Fibroblast of mammary gland (primary cell): ENCODE measurements at places on chromosomes 6 and 20.

- no peak for DNase-seq
These were observed 141.3 kb upstream of the MYLIP start for GRCh38 chr6:15987569-15987968.

- no peak for DNase-seq
These were observed 238.8 kb upstream of the ECI2 start for GRCh38 chr6:4374216-4374615.

DNA sequence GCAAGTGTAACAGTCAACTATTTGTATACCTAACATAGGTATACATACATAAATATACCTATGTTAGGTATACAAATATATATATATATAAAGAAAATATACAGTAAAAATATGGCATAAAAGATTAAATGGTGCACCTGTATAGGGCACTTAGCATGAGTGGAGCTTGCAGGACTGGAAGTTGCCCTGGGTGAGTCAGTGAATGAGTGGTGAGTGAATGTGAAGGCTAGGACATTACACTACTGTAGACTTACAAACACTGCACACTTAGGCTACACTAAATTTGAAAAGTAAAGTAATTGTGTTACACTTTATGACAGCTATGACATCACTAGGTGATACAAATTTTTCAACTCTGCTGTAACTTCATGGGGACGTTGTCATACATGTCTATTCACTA lies 65.6 kb downstream of the CDC5L start:
- peak; percentile 36 for DNase-seq

DNA sequence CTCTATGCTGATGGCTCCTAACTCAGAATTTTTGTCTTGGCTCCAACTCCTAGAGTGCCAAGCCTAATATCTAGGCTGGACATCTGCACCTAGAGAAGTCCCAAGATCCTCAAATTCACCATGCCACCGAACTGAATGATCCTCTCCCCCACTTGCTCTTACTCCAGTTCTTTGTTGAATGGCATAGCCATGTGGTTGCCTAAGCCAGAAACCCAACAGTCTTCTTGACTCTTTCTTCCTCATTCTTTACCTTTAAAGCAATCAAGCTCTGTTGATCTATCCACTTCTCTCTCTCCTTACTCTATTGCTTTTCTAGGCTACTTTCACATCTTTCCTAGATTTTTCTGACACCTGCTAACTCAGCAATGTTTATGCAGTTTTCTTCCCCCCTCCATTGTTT lies 126.5 kb upstream of the FOXO3 start:
- no peak for DNase-seq

- DNase-seq: no peak
These were observed 98.1 kb upstream of the VSTM2L start for GRCh38 chr20:37804584-37805566.

DNA sequence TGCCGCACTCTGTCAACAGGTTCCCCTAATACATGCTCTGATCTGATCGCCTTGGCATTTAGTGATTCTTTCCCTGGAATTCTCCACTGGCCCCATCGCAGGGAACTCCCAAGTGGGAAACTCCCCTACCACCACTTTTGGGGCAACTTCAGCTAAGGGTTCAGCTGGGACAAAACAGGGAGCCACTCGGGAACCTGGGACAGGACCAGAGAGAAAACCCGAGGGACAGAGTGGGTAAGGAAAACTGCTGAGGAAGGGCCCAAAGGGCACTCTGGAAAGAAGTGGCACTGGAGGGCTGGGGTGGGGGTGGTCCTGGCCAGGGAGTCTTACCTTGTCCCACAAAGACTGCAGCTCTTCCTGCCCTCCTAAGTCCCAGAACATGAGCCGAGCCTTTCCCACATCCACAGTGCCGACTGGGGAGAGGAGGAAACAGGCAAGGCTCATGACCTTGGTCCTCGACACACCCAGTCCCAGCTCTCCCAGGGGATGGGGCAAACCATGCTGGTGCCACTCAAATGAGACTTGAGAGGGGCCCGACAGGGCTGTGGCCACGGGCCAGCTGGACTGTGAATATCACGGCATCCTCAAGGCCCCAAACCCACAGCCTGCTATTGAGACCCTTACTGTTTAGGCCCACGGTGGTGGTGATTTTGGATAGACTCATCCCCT lies 1.6 kb downstream of the ARFRP1 start:
- no peak for DNase-seq

DNA sequence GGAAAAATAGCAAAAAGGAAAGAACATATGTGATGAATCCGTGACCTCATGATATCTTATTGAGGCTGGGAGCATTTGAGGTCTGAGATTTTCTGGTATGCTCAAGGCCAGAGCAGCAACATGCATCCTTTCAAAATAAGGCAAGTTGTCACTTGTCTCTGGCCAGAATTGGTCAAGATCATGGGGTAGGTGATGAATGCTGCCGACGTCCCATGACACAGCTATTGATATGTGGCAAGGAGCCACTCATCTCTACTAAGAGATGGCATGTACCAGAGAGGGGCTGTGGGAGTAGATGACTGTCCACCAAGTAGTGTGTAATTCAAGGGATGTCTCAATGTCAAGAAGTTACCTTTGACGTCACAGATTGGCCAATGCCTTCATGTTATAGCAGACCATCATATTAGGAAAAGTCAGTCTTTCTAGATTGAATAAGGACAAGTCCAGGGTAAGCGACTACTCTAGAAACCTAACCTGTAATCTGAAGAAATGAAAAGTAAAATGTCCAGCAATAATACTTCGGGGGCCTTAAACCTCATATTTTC lies 527.4 kb downstream of the BMP2 start:
- DNase-seq: no peak

- no peak for DNase-seq
These were observed 9.5 kb downstream of the FAM209B start for GRCh38 chr20:56542489-56543030.

DNA sequence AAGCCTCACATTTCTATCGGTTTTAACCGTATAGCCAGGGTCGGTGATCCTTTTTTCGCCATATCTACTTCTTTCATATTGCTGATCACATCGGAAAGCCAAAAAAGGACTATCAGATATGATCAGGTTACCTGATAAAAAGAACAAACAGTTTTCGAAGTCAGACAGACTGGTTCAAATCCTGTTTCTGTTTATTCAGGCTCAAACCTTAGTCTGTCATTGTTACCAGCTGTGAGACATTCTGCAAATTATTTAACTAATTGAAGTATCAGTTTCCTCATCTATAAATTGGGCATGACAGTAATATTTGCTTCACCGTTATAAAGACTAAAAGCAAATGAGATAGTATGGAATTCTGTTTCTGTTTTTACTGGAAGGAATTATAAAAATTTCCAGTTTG lies 111.3 kb downstream of the TSHZ2 start:
- no peak for DNase-seq

DNA sequence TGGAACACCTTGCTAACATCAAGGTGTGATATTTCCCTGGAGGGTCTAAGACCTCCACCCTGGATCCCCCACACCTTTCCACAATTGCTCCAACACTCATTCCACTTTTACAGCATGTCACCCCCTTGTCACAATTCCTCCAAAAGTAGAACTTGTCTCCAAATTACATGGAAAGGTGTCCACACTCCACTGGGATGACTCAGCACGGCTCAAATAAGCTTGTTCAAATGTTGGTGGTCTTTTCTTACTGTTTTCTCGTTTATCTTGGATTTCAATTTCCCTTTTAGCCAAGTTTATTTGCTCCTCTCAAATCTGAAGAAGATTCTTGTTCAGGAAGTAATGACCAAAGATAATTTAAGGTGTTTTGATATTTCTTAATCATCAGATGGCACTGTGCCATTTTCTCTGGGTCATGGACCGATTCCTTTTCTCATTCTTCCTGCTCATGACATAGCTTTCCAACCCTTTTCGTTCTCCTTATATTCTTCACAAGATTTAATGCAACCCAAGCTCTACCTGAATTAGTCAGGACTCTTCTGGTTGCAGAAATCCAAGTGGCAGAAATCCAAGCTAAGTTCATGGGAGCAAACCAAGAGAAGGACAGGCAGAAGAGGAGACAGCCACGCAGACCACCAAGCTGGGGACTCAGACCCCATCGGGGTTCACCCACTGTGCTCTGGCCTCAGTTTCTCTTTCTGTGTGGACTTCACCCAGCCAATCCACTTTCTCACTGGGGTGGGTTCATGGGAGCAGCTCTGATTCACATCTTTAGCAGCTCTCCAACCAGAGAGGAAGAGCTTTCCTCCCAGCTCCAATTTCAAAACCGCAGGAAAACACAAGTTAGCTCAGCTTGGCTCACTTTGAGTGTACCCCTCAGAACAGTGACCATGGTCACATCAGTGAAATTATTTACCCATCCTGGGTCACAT lies 110.5 kb upstream of the CDYL start:
- DNase-seq: peak; percentile 40

GRCh38 chr6:166342349-166343149 lies at the start of gene SFT2D1:
SFT2D1 (minus strand) TSS chr6:166342545; CDS start chr6:166342481, 64 bp downstream.
- DNase-seq: peak; percentile 66

GRCh38 chr6:83735461-83735860 lies 26.6 kb upstream of the SNAP91 start:
- DNase-seq: no peak

DNA sequence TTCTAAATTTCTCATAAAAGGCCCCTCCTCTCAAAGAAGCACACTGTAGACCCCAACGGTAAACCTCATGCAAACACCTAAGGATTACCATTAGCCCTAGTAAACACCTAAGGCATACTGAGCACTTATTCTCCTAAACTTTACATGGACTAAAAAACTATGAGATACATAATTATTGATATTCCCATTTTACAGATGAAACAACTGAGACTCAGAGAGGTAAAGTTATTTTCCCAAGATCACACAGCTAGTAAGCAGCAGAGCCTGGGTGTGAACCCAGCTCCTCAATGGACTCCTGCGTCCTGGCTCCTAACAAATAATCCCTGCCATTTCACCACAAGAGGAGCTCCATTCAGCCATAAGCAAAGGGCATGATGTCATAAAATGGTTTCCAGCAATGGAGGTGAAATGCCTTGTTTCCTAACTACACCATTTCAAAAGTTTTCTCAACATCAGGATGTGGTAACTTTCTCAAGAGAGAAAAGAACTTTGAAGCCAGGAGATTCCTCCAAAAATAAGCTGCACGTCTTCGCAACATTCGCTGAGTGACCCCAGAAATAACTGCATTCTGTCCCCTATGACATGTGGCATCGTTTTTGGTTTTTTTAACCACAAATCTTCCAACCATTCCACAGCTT lies 4.1 kb downstream of the ATP9A start:
- peak; percentile 73 for DNase-seq

DNA sequence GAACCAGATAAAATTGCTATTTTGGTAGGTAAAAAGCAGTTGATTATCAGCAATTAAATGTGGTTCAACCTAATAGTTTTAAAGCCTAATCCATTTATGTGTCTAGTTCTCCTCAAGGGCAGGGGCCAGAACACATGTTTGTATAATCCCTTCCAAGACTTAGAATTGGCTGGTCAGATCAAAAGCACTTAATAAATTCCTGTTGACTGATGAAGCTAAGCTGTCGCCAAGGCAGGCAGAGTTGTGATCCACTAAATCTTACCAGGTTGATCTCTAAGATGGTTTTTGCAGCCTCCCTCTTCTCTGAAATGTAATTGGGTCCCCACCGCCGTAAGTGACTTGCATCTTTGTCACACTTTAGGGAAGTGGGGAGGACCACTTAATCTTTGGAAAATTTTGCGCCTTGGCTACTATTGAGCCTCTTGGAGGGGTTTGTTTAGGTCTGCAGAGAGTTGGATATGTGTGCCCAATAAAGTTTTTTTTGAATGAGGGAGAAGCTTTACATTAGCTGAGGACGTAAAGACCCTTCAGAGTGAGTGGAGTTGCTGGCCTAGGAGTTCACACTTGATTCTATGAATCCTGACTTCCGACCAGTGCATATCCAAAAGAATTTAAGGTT lies 65.9 kb downstream of the PHF20 start:
- DNase-seq: peak; percentile 25

- no peak for DNase-seq
These were observed 71.8 kb upstream of the TIAM2 start for GRCh38 chr6:154923199-154923869.

GRCh38 chr6:4130357-4130987 lies 4.9 kb downstream of the ECI2 start:
- DNase-seq: no peak

DNA sequence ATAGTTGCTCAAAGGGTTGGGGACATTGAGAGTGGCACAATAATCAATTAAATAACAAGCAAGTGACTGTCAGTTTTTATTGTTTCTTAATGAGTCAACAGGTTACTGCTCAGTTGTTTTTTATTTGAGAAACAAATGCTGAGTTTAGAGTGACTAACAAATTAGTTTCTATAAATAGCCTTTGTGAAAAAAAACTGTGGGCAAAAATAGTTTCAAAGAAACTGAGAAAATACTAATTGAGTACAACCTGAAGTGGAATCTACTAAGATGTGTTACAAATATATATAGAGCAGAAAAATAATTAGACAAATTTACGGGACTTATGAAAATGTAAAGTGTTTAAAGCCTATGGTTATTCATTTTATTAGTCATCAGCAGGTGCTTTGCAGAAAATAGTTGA lies 22.3 kb downstream of the BEND6 start:
- DNase-seq: no peak

GRCh38 chr6:104531646-104532045 lies 328.1 kb downstream of the HACE1 start:
- DNase-seq: no peak

DNA sequence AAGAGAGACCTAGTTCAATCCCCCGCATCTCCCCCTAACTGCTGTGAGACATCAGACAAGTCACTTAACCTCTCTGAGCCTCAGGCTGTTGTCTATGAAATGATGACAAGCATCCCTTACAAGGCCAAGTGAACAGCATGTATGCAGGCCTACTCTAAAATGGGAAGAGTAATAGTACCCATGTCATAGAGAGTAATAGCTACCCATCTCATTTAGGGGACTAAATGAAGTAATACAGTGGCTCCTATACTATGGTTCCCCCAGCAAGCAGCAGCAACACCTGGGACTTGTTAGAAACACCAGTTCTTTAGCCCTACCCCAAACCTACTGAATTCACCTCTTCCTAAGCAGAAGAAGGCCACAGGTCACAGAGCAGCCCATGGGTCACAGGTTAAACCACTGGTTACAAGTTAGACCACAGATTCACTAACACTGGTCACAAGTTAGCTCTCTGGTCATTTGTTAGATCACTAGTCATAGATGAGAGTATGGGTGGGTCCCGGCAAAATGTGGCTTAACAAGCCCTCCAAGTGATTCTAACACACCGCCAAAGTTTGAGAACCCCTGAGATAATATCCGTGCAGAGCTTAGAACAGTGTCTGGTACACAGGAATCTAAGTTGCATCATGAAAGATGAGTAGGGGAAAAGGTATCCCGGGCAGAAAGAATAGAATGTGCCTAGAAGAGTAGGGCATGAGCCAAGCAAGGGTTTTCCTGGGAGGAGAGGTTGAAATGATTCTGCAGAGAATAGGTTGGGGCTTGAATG lies 1.4 kb downstream of the DEFB124 start:
- peak; percentile 54 for DNase-seq

- DNase-seq: no peak
These were observed 42.0 kb upstream of the ID4 start for GRCh38 chr6:19795211-19795610.

- no peak for DNase-seq
These were observed 13.2 kb upstream of the SERINC1 start for GRCh38 chr6:122484760-122485159.

- DNase-seq: no peak
These were observed 16.3 kb downstream of the FAM50B start for GRCh38 chr6:3865463-3865862.
